GM12865 (cell line): ENCODE measurements at places on chromosomes 7 and 10.

DNA sequence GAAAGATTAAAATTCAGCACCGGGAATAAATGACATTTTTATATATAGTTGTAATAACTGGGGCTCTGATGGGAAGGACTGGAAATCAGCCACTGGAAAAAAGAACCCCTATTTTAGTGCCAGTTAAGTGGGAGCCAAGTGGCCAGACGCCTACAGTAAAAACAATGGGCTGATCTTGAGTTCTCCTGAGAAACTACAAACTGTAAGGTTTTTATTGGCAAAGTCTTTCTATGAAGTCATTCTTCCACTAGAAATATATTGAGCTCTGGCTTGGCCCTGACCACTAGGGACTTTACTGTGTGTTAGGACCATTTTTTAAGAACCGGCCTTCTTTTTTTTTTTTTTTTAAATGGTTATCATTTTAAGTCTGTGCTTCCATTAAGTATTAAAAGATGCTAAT lies 79.6 kb downstream of the ZNF22 start:
- no peak for DNase-seq

DNA sequence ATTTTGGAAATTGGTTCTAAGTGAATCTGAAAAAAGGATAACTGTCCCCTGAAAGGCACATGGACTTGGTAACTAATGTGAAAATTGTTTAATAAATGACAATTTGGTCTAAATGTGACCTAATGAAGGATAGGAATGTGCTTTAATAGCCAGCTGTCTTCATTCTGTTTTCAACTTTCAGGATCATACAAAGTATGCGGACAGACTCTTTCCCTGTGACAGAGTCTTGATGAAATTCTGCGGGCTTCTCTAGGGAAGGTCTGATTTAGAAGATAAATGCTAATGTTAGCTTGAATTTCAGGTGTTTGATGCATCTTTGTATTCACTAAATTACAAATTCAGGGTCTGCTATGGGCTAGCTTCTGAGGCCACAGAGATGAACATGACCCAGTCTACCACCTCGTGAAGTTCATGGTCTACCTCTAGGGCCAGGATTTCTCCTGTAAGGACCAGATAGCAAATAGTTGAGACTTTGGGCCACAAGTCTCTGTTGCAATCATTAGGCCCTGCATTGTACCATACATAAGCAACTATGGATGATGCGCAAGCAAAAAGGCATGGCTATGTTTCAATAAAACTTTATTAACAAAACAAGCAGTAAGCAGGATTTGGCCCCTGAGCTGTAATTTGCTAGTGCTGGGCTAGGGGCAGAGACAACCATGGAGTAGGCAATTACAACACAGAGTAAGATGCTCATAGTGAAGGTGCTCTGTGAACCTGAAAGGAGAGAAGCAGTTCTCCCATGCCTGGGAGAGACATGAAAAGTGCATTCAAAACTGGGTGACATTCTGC lies 368.6 kb downstream of the INHBA start:
- DNase-seq = no peak

DNA sequence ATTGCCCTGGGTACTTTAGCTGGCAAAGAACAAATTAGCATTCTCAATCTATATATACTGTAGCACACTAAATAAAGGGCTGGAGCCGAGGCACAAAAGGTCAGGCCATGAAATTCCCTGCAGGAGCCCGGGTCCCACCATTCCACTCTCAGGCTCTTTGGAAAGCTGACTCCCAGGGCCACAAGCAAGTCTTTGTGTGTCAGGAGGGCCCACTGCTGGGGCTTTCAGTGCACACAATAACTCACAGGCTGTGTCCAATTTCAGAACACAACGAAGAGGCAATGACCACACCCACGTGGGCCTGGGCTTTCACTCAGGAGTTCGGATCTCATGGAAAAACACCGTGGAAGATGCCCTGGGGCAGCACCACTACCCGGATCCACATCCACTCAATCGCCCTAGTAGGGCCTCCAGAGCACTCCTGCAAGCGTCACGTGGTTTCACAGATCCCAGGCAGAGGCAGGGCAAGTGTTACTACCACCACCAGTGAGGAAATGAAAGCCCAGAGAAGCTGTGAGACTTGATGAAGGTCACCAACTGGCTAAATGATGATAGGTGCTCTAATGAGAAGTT lies 60.3 kb downstream of the COBL start:
- DNase-seq = no peak

GRCh38 chr7:122311734-122312450 lies 7.3 kb upstream of the FEZF1 start:
- DNase-seq = no peak

GRCh38 chr10:68895041-68895440 lies 6.1 kb upstream of the DDX50 start:
- DNase-seq = no peak

GRCh38 chr10:93628858-93629257 lies 16.5 kb downstream of the PDE6C start:
- DNase-seq = no peak

GRCh38 chr10:43734716-43735115 lies 86.0 kb upstream of the ZNF32 start:
- no peak for DNase-seq

DNA sequence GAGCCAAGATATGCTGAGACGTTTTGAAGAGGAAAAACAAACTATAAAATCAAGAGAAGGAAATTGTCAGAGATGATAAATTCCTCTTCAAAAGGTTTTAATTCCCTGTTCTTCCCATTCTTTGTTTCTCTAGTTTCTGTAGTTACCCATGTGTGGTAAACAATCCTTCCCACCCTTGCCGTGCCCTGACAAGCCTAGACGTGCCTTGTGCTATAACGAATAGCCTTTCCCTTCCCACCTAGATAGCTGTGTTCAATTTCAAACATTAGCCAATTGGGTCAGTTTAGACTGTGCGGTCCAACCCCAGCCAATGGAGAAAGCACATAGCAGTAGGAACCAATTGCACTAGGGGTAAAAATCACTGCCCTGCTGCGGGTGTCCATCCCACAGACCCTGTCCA lies 138.1 kb downstream of the RALA start:
- DNase-seq = no peak

DNA sequence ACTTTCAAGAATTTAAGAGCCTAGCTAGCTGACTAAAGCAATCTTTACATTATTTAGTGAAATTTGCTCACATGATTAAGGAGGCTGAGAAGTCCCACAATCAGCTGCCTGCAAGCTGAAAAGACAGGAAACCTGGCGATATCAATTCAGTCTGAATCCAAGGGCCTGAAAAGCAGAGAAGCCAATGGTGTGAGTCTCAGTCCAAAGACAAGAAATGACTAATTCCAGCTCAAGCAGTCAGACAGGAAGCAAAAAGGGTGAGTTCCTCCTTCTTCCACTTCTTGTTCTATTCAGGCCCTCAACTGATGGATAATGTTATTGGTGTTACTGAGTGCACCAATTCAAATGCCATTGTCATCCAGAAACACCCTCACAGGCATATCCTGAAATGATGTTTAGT lies 1231.6 kb upstream of the CELF2 start:
- no peak for DNase-seq

- no peak for DNase-seq
Observed at GRCh38 chr10:34474009-34474376, 341.1 kb downstream of the PARD3 start.

DNA sequence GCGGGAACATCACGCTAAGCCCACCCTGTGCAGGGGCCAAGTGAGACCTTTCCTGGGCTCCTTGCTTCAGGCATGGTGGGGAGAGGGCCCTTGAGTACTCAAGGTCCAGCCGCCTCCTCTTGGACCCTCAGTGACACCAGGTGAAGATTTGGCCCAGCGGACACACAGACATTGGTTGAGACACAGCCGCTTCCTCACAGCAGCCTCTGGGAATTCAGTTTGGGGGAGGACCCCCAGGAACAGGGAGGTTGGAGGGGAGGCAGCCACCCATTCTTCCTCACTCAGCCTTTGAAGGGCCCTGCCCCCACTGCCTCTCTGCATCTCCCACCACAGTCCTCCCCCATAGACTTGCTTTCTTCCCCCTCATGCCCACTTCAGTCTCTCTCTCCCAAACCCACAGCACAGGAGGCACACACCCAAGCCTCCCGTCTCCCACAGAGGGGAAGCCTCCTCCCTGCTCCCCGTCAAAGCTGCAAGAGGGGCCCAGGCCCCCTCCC lies 31.9 kb downstream of the ANXA8 start:
- no peak for DNase-seq

DNA sequence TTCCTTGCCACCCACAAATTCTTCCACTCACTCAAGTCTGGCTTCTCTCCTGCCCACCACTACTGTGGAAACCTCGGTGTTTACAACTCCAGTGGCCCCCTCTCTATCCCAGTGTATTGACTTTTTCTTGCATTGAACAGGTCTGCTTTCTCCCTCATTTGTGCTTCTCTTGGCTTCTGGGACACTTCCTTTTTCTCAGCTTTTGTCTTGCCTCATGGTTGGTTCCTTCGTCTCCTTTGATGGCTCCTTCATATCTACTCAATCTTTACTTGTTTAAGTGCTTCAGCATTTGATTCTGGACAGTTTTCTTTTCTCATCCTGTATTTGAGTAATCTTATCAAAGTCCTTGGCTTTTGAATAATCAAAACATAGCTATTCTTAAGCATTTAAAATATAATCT lies 35.9 kb upstream of the FAM3C start:
- no peak for DNase-seq

DNA sequence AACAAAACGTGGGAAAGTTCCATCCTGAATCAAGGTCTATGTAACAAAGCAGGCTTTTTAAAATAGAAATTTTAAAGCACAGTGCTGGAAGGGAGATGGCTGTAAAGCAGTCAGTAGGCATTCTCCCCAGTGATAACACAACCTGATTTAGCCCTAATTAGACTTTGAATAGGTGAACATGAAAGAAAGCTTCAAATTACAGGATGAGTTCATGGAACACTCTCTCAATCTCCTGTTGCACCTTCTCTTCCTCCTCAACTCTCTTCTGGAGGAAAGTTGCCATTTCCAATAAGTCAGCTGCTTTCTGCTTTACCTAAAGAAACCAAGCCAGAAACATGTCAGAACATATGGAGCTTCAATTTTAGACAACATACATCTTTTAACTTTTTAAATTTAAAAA lies 20.1 kb downstream of the SFR1 start:
- no peak for DNase-seq

- DNase-seq = no peak
Observed at GRCh38 chr7:10860516-10860915, 113.2 kb upstream of the PHF14 start.

GRCh38 chr10:77029777-77030717 lies 607.6 kb downstream of the KCNMA1 start:
- DNase-seq = no peak

GRCh38 chr7:114922026-114922651 lies at the start of gene MDFIC:
Gene MDFIC (plus strand): TSS chr7:114922094. CDS start chr7:114923034, 940 bp downstream.
- DNase-seq = peak; percentile 75

GRCh38 chr7:46173476-46174195 lies 252.6 kb upstream of the IGFBP3 start:
- DNase-seq = no peak

DNA sequence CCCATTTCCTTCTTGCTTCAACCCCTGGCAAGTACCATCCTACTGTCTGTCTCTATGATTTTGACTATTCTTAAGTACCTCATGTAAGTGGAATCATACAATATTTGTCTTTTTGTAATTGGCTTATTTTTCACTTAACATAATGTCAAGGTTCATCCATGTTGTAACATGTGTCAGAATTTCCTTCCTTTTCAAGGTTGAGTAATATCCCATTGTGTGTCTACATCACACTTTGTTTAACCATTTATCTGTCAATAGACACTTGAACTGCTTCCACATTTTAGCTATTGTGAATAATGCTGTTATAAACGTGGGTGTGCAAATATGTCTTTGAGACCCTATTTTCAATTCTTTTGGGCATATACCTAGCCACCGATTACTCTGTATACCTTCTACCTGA lies 14.0 kb upstream of the CDK14 start:
- DNase-seq = no peak

DNA sequence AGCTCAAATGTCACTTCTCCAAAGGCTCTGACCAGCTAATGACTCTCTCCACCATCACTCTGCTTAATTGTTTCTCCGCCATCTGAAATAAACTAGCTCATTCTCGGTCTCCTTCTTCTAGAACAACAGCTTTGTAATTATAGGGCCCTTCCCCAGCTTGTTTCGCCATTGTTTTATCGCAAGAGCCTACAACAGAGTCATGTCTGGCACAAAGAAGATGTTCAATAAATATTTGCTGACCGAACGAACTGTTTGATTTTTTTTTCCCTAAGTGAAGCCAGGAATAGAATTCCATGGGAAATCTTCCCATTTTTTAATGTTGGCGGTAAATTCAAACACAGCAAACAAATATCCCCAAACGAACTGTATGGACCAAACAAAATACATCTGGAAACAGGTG lies 63.8 kb upstream of the NMT2 start:
- no peak for DNase-seq

DNA sequence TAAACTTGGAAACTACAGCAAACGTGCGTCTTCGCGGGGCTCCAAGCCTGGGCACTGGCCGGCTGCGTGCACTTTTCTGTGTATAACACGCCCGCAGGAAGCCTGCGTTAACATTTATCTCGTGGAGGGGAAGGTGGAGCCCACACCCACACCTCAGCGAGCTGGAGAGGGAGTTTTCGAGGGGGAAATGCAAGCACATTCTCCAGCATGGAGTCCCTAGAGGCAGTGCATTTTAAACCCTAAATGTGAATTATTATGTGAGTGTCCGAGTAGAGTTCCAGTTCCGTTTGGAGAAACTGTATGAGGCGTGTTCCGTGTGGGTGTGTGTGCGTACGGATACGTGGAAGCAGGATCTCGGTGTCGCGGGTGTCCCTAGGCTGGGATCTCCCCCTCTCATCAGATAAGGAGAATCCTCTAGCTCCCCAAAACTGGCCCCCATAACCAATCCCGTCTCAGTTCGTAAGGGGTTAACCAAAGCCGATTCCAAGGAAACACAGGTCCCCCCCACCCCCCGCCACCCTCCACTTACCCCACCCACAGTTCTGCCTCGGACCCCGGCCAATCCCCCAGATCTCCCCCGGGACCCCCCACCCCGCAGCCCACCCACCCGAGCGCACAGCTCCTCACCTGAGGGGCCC lies 403 bp downstream of the CDK6 start:
- peak; percentile 62 for DNase-seq

DNA sequence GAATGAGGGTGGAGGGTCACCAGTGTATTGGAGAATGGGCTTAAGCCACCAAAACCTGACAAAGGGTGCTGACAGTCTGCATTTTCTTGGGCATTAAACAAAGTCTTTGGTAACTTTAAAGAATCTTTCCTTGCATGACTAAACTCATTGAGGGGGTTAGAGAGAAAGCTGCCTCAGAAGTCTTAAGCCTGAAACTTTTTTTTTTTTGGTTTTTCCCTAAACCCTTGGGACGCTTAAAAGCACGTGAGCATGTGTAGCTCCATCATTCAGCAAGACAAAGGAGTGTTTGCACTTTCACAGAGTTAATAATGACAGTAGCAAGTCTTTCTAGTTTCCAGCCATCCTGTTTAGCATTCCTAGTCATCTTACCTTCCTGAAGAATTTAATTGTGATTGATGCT lies 110.7 kb downstream of the LRMDA start:
- DNase-seq = peak; percentile 24

- peak; percentile 34 for DNase-seq
Observed at GRCh38 chr7:7051206-7051877, 131.0 kb upstream of the C1GALT1 start.

DNA sequence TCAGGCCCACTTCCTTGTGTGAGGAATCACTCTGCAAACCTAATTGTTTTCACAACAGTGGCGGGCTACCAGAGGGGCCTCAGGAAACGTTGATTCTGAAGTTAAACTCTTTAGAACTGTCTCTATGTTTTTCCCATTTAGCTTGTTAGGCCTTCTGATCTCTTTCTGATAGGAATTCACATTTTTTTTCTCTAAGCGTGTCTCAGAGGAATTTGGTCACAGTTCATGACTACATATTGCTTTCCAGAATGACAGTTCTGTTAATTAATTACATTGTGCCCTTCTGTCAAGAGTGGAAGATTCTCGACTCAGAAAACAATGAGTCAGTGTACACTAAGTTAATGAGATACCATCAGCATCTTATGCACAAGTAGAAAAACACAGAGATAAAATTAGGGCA lies 469.2 kb upstream of the C7orf33 start:
- DNase-seq = no peak
